ENCODE measurements at places on chromosomes 4 and X. TPM values are rescaled to one million over a fixed set of nuclear protein-coding genes. Genes with fewer than 3 reads are reported as not detected.

The EREG gene
- polyA plus RNA-seq = not detected

The SYN1 gene
- polyA plus RNA-seq = 1.9 TPM

The CNKSR2 gene
- polyA plus RNA-seq = not detected

- no peak for DNase-seq
Measured at GRCh38 chr4:110959041-110959643, 336.3 kb upstream of the PITX2 start.

DNA sequence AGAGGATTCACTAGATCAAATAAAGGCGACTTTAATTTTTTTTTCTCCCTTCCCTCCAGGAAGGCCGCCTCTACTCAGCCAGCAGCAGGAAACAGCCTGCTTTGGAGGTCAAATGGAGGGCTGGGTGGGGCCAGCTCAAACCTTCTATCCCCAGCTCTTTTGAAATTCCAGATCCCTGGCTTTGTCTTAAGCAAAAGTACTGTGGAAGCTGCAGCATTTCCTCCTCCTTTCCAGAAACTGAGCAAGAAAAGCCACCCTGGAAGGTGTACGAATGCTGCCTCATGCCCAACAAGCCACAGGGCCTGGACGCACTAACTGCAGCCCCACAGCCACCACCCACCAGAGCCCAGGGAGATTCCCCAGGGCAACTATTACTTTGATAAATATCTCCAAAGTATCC, 55.1 kb upstream of the ZCCHC13 start:
- no peak for DNase-seq

- no peak for DNase-seq
Measured at GRCh38 chr4:31467781-31468180, 747.6 kb downstream of the PCDH7 start.
